Progenitor cell of endocrine pancreas (in vitro differentiated cells): ENCODE measurements at places on chromosomes 2 and 18.
A peak's percentile ranks its signal among the peaks of the same experiment; 100 is the strongest.

DNA sequence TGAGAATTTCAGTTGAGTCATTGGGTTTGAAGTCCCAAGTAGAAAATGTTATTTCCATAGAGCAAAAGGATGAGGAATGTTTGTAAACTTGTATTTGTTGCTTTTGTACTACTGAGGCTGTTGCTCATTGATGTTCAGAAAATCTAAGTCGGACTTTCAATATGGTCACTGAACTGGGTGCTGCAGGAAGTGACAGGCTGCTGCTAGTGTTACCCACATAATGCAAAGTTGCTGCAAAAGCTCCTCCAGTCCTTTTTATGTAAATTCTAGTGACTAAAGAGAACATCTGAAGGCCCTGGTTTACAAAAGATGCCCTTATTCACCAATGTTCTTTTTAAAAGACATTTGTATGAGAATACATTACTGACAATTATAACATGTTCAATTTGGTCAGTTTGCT is 131.1 kb upstream of the FAM98A start:
- no peaks in the 10 kb centered on the region for H3K4me1 ChIP-seq
- no peak for DNase-seq
- no peak overlapping the region for H3K4me3 ChIP-seq
- H3K27me3 ChIP-seq, result no peaks in the 10 kb centered on the region
- no peaks in the 10 kb centered on the region for H3K36me3 ChIP-seq

DNA sequence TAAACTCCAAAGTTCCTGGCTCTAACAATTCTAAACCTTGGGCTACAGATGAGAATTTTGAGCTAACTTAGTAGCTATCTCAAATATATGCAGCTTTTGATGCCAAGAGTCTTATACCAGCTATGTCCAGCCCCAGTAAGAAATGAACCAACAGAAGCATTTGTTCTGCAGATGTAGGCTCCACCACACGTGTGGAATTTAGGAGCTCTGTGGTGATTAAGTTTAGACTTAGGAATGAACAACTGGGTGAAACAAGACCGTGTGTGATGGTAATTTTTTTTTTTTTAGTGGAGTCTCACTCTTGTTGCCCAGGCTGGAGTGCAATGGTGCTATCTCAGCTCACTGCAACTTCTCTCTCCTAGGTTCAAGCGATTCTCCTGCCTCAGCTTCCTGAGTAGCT is 179.7 kb downstream of the ANKRD30B start:
- H3K27ac ChIP-seq, result no peak overlapping the region
- H3K4me1 ChIP-seq, result no peaks in the 10 kb centered on the region

DNA sequence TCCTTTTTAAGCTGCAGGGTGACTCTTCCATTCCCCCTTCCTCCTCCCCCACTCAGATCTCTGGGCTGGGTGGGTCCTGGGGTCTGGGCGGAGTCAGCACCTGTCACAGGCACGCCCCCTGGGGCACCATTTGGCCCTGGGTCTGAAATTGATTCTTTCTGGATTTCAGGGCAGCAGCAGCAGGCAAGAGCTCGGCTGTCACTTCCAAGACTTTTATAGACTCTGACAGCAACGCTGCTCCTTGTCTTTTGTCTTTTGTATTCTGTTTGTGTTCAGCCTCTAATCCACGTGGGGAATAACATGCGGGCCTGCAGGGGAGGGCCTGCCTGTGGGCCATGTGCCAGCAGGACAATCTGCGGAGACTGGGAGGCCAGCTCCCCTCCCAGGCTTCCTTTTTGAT is 3.9 kb downstream of the BOD1L2 start:
- H3K27me3 ChIP-seq, result no peaks in the 10 kb centered on the region
- peaks cover 49% of the 10 kb centered on the region for H3K4me1 ChIP-seq
- peaks cover 4% of the 10 kb centered on the region for H3K36me3 ChIP-seq
- peak; percentile 26 for DNase-seq

DNA sequence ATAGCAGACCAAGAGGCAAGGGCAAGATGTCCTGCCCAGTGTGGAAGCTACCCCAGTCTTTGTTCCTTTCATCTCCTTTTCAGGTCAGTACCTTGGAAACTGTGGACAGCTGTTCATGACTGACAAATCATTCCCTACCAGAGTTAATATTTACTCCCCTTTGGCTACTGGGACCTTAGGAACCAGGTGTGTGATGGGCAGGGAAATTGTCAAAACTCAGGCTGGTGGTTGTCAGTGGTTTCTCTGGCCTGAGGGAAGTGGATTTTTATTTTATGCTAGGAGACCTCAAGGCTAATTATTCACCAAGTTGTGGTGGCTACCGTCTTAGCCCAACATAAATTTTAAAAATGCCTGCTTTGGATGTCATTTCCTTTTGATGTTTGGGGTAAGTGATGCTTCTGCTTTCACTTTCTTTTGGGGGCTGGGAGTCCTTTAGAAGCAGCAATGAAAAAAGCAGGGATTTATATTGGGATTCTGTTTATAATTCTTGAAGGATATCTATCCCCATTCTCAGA is 119.3 kb downstream of the SETBP1 start:
- H3K36me3 ChIP-seq, result peaks cover 9% of the 10 kb centered on the region
- H3K4me3 ChIP-seq, result peak overlapping the region; percentile 22
- DNase-seq, result no peak
- H3K4me1 ChIP-seq, result peaks cover 56% of the 10 kb centered on the region
- H3K27me3 ChIP-seq, result no peaks in the 10 kb centered on the region

DNA sequence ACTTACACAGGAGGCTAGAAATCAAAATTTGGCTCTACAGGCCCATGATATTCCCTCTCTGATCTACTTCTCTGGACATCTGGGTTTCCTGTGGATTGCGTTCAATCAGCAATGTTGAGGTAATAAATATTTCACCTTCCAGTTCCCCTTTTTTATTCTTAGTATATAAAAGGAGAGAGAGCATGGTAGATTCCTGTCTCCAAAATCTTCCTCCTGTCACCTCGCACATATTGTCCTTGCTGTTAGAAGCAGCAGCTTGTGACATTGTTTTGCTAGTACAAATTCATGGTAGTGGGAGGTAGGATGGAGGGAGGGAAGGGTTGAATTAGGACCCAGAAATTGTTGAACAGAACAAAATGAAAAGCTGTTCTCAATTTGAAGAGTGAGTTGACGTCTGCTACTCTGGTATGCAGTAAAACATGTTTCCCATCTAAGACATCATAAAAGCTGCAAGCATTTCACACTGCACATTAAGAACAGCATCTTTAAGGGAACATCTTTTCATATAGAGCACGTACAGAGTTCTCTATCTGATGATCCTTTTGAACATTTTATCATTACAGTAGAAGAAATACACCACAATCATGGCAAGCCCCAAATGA is 156.4 kb downstream of the RDH14 start:
- no peak for DNase-seq
- H3K4me3 ChIP-seq, result no peak overlapping the region
- H3K36me3 ChIP-seq, result no peaks in the 10 kb centered on the region
- no peaks in the 10 kb centered on the region for H3K27me3 ChIP-seq
- H3K4me1 ChIP-seq, result peaks cover 2% of the 10 kb centered on the region
- H3K27ac ChIP-seq, result no peak overlapping the region

DNA sequence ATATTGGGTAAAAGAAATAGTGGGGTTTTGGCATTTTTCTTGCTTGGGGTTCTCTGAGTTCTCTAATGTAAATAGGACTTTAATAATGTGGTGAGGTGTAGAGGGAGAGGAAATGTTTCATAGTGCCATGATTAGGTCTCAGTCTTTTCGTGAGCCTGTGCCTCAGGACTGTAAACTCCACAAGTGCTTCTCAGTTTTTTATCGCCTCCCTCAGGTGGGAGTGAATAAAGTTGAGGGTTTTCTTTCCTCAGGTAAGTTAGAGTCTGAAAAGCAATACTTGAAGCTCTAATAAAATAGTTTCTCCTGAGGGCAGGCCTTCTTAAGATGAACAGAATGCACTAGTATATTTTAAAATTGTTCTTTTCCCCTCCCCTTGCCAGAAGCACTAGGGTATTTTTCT is 243.1 kb upstream of the SETBP1 start:
- no peaks in the 10 kb centered on the region for H3K27me3 ChIP-seq
- no peaks in the 10 kb centered on the region for H3K4me1 ChIP-seq
- no peak overlapping the region for H3K27ac ChIP-seq
- H3K4me3 ChIP-seq, result no peak overlapping the region
- DNase-seq, result no peak
- H3K36me3 ChIP-seq, result no peaks in the 10 kb centered on the region

- no peaks in the 10 kb centered on the region for H3K36me3 ChIP-seq
- no peak overlapping the region for H3K27ac ChIP-seq
- no peaks in the 10 kb centered on the region for H3K4me1 ChIP-seq
- H3K27me3 ChIP-seq, result peaks cover 5% of the 10 kb centered on the region
- H3K4me3 ChIP-seq, result no peak overlapping the region
These were observed 49.9 kb downstream of the TMEM18 start for GRCh38 chr2:627340-627709.

DNA sequence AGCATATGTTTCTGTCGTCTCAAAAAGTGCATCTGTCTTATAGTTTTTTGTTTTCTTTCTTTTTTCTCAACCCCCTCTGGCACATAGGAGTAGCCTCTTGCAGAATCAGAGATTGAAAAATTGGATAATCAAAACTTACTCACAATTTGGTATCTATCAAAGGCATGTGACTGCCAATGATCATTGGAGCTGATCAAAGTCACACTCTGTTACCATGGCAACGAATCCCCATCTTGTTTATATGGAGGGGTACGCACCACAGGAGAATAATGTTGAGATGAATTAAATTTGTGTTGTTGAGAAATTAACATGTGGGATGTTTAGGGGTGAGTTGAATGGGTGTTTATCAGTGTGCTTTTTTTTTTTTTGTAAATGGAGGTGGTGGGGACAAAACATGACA is 458.3 kb upstream of the FANCL start:
- H3K27me3 ChIP-seq, result no peaks in the 10 kb centered on the region
- H3K27ac ChIP-seq, result no peak overlapping the region
- no peak for DNase-seq
- no peaks in the 10 kb centered on the region for H3K36me3 ChIP-seq
- H3K4me1 ChIP-seq, result no peaks in the 10 kb centered on the region

- no peak for DNase-seq
- peaks cover 44% of the 10 kb centered on the region for H3K4me1 ChIP-seq
- H3K27ac ChIP-seq, result peak overlapping the region; percentile 2
- H3K27me3 ChIP-seq, result no peaks in the 10 kb centered on the region
- H3K4me3 ChIP-seq, result no peak overlapping the region
These were observed 113.8 kb upstream of the EML6 start for GRCh38 chr2:54609647-54610046.

DNA sequence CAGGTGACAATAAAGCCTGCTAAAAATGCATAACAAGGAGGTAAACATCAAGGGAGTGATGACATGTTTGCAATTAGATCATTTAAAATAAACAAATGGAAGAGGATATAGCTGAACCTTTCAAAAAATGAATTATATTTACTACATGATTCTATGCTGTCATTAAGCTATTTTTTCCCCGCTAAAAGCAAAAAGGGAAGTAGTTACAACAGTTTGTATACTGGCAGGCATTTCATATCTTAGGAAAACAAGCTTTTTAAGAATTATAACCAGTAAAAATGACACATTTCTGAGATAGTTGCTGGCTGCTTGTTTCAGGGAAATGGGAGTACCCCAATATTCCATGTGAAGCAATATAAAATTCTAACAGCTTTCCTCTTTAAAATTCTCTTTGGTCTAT is 89.1 kb upstream of the ITGB6 start:
- H3K4me1 ChIP-seq, result no peaks in the 10 kb centered on the region
- no peak overlapping the region for H3K27ac ChIP-seq
- H3K27me3 ChIP-seq, result no peaks in the 10 kb centered on the region
- H3K36me3 ChIP-seq, result peaks cover 13% of the 10 kb centered on the region
- DNase-seq, result no peak
- H3K4me3 ChIP-seq, result no peak overlapping the region

- H3K4me1 ChIP-seq, result peaks cover 53% of the 10 kb centered on the region
- H3K4me3 ChIP-seq, result no peak overlapping the region
- DNase-seq, result no peak
- H3K27me3 ChIP-seq, result no peaks in the 10 kb centered on the region
- H3K27ac ChIP-seq, result peak overlapping the region; percentile 93
These were observed 36.6 kb downstream of the CYB5A start for GRCh38 chr18:74255131-74255616.

DNA sequence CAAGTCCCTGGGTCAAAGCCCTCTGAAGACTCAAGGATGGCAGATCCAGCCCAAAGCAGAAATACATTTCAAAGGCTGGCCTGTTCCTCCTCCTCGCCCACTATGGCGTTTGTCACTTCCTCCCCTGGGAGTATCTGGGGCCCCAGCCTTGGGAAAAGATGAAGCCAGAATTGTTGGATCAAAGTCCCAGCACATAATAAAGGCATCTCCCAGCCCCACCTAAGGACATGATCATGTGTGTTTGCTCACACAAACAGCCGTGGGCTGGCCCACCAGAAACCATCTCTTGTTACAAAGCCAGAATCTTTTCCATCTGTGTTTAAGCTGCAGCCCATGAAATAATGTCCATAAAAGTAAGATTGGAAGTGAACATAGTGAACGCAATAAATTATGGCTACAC is 50.1 kb upstream of the HAAO start:
- no peaks in the 10 kb centered on the region for H3K36me3 ChIP-seq
- no peak overlapping the region for H3K27ac ChIP-seq
- peaks cover 9% of the 10 kb centered on the region for H3K27me3 ChIP-seq
- no peak overlapping the region for H3K4me3 ChIP-seq

GRCh38 chr2:14944562-14945346 is 312.2 kb downstream of the LRATD1 start:
- no peak for DNase-seq
- H3K27me3 ChIP-seq, result no peaks in the 10 kb centered on the region
- H3K36me3 ChIP-seq, result peaks cover 6% of the 10 kb centered on the region
- no peak overlapping the region for H3K4me3 ChIP-seq

- no peaks in the 10 kb centered on the region for H3K36me3 ChIP-seq
- no peak overlapping the region for H3K27ac ChIP-seq
- DNase-seq, result no peak
These were observed 127.8 kb downstream of the TPGS2 start for GRCh38 chr18:36700955-36701354.

DNA sequence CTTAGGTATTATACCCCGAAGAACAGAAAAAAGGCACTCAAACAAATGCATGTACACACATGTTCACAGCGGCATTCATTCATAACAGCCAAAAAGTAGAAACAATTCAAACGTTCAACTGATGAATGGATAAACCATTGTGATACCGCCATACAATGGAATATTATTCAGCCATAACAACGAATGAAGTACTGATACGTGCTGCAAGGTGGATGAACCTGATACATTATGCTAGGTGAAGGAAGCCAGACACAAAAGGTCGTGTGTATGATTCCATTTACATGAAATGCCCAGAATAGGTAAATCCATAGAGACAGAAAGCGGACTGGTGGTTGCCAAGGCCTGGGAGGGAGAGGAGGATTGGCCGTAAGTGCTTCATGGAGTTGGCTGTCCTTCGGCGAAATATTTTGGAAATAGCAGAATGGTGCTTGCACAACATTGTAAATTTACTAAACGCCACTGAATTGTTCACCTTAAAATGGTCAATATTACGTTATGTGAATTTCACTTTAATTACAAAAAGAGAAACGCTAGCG is 750 bp upstream of the RMP24 start:
- peak overlapping the region; percentile 90 for H3K4me3 ChIP-seq
- DNase-seq, result no peak
- H3K36me3 ChIP-seq, result peaks cover 10% of the 10 kb centered on the region
- H3K27ac ChIP-seq, result peak overlapping the region; percentile 85

DNA sequence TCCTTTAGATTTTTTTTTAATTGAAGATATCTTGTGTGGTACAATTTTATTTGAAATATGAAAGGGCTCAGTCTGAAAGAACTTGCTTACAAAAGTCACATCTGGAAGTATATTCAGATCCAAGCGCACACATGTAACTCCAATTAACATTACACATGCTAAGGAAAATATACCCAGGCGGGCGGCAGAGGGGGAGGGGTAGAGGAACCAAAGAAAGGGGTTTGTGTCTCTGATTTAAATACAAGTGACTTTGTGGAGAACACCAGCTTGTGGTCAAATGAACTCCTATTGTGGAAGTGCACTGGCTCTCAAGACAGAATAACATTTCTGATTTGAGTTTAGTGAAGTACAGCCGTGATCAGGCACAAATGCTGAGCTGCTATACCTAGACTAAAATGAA is 280.2 kb upstream of the SOX11 start:
- H3K27me3 ChIP-seq, result no peaks in the 10 kb centered on the region
- H3K27ac ChIP-seq, result no peak overlapping the region
- no peak overlapping the region for H3K4me3 ChIP-seq
- H3K4me1 ChIP-seq, result peaks cover 10% of the 10 kb centered on the region
- DNase-seq, result no peak
